ENCODE measurements at places on chromosomes 4 and X.

DNA sequence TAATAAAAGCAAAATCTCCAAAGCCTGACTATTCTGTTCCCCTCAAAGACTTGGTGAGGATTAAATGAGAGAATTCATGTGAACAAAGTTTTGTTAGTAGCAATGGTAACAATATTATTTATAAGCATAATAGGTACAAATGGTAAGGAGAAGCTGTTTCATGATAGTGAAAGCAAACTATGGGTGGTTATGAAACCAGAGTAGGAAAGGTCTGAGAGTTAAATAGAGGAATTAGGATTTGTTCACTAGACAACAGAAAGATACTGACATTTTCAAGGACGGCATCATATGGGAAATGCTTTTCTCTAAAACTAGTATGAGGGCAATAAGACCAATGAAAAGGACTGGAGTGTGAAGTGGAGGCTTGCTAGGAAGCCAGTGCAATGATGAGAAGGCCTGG, 128.6 kb upstream of the FTHL17 start:
- DNase-seq, result no peak

DNA sequence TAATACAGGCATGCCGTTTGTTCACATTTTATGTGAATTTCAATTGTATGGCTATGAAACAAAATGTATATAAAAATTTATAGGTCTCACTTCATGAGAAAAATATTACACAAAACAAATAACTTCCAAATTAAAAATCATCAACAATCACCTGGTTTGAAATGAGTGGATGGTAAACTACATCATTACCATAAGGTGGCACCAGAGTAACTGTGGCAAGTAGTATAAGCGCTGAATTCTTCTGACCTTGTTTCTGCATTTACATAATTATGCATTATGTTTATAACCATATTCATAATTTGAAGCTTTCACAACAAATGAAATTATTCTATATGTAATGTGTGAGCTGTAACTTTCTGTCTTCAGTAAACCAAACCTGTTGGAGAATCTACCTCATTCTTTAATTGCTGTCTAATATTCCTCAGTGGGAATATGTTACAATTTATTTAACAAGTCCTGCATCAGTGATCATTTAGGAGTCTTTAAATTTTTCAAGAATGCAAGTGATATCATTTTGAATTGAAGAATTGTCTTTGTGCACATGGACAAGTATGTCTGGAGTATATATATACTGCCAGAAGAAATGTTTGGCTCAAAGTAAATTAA, 55.2 kb downstream of the MMRN1 start:
- no peak for DNase-seq

- DNase-seq, result no peak
Measured at GRCh38 chr4:59904331-59904730, 1295.8 kb upstream of the ADGRL3 start.

DNA sequence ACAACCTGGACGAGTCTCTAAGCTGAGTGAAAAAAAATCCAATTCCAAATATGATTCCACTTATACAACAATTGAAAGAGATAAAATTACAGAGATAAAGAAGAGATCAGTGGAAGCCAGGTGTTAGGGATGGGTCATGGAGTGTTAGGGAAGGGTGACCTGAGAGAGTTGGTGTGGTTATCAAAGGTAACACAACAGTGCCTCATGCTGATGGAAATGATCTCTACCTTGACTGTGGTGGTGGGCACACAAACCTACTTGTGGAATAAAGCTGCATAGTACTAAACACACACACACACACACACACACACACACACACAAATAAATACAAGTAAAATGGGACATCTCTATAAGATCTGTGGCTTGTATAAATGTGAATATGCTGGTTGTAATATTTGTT, 26.0 kb downstream of the BEND2 start:
- DNase-seq, result peak; percentile 16

DNA sequence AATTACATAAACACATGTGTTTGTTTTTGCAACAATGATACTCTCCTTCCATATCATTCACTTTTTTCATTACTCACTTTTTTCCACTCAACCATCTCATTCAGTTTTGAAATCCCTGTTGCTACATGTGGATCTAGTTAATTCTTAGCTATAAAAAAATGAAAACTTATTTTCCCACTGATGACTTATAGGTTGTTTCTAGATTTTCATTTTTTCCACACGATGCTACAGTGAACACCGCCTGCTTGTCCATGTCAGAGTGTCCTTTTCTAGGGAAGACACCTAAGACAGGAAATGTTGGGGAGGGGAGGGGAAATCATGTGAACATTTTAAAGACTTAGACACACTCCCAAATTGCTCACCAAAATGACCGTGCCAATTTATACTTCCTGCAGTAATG, 70.2 kb downstream of the SUPT20HL2 start:
- no peak for DNase-seq

GRCh38 chrX:149825424-149825823, 43.7 kb downstream of the MAGEA9 start:
- DNase-seq, result no peak

Measured in NCI-H524 (cell line).